ENCODE measurements at places on chromosomes 2 and 18.

- DNase-seq = no peak
Measured at GRCh38 chr2:97664636-97664970, 759 bp upstream of the ACTR1B start.

DNA sequence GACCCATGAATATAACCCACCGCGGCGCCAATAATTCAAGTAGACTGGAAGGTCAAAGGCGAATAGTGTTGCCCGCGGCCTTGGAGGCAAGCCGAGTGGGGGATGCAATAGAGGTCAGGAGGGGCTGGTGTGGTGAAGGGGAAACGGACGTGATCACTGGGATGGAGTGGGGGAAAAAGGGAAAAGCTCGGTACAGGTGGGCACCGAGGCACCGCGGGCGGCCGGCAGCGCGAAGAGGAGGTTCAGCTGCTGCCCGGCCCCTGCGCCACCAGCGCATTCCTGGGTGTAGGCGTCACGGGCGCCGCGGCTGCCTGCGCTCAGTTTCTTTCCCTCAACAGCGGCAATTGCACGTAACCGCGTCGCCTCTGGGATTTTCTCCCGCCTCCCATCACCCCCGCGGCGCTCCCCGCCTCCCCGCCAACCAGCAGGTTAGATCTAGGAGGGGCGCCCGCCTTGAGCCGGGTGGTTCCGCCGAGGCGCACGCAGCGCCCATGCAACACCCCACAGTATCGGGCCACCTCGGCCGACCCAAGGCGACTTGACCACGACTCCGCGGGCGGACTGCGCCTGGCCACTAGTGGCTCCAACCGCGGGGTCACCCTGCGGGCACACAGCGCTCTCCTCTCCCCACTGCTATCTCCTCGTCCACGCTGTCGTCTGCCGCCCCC is 1.5 kb downstream of the RND3 start:
- DNase-seq = peak; percentile 84

DNA sequence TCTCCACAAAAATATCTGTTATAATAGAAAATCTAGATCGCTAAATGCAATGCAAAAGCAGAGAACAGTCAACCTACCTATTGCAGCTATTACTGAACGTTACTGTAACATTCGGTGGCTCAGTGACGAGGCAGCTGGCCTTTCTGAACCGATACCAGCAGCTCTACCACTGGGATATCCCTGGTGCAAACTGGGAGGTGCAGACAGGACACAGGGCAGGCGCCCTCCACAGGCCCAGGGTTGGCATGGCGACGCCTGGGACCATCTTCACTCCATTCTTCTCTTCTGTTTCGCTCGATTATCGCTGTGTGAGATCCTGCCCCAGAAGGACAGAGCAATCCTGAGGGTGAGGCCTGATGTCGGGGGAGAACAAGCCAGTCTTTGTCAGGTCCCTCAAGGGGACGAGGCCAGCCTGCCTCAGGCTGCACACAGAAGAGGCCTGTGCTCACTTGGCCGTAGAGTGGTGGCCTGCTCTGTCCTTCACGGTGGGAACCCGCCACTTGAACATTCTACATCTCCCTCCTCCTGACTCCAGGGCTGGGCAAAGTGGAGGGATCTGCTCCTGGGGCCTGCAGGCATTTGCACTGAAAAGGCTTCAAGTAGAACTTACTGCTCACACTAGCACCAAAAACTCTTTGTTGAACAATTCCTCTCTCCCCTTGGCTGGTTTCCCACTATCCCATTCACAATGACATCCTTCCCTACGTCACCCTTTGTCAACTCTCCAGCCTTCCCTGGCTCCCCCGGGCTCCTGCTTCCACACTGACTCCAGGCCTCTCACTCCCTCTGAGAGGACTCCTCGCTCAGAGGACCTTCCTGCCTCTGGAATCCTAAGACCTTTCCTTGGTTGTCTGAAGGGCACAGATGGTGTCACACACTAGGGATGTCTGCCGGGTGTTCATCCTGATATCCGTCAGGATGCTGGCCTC is 49.7 kb downstream of the CYRIA start:
- no peak for DNase-seq

DNA sequence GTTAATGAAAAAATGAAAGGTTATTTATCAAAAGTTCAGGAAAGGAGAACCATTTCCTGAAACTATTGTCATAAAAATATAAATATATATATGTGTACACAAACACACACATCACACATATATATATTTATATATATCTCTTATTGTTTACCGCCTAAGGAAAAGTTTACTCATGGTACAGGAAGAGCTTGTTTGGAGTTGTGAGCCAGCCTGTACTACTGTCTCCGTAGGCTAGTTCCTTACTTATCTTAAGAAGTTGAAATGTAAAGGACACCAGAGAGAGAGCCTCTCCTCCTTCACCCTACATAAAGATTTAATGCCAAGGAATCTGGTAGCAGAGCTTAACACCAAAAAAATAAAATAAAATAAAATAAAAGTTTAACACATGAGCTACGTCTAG is 19.6 kb downstream of the DSC1 start:
- DNase-seq = no peak

DNA sequence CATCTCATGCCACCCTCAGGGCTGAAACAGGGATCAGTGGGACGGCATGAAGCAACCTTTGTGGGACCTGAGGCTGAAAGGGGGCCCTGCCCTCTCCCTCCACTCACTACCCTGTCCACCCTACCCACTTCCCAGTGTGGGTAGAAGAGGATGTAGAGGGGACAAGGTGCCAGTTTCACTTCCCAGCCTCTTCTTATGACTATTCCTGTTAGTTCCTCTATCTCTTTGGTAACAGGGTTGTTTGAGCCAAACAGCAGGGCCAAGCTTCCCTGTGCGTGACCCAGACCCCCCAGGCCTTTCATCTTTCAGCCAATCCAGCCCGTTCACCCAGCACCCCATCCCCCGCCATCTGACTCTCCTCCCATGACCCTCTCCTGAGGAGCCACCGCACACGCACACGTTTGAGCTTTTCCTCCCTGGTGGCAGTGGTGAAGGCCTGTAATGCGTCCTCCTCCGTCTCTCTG is 82.3 kb downstream of the STPG4 start:
- no peak for DNase-seq

GRCh38 chr2:71507476-71507875 is 54.1 kb downstream of the DYSF start:
- no peak for DNase-seq

GRCh38 chr18:27750014-27750413 is 426.9 kb downstream of the CDH2 start:
- peak; percentile 65 for DNase-seq

DNA sequence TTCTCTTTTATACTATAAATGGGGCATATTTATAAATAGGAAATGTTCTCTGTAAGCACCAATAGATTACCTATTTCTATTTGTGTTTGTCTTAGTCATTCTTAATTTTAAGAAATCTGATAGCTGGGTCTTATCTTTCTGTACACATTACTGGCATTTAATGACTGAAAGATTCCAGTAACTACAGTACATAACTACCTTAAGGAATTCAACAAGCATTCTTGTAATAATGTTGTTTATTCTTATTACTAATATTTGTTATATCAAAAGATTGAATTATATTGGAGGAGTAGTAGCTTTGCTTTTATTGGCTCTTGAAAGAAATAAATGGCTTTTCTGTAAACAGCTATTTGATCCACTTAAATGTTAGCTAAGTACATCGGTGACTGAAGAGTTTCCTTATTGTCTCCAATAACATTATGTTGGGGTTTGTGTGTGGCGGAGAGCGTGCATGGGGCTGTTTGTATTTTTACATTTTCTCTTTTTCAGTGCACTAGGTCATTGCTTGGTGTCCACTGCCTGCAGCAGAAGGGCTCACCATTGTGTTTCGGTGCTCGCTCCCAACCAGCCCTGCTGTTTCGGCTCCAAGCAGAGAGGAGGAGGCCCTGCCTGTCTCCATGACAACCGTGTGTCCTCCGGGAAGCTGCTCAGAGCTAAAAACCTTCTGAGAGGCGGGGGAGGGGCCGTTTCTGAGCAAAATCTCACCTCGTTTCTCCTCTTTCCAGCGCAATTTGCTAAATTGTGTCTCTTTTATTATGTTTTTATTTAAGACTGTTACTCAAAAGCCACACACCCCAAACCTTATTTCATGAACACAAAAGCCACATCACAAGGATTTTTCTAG is 112.5 kb upstream of the SLC38A11 start:
- DNase-seq = peak; percentile 83

- DNase-seq = no peak
Measured at GRCh38 chr2:242054881-242055801, 185.6 kb downstream of the RTP5 start.

- peak; percentile 6 for DNase-seq
Measured at GRCh38 chr18:28728891-28729290, 552.0 kb upstream of the CDH2 start.

DNA sequence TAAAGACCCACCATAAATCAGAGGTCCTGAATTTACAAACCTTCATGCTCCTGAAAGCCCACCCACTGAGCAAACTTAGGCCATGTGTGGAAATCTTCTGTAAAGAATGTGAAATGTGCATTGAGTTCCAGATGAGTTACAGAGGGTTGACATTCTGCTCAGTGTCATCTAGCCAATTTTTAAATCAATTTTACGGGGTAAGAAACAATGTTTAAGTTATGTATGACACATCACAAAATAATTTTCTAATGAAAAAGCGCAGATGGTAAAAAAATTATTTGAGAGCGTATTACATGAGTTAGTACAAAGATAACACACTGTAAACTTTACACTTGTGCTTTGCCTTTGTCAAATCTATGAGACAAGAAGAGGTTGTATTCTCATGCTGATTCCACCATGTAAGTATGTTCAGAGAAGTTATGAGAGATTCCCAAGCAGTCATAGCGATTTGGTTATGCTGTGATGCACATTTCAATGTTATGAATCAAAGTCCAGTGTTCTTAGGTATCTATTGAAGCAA is 446.3 kb downstream of the ADCYAP1 start:
- peak; percentile 43 for DNase-seq

GRCh38 chr2:212770240-212770639 is 231.6 kb upstream of the ERBB4 start:
- no peak for DNase-seq

- no peak for DNase-seq
Measured at GRCh38 chr2:76406134-76406855, 695.6 kb upstream of the GCFC2 start.

DNA sequence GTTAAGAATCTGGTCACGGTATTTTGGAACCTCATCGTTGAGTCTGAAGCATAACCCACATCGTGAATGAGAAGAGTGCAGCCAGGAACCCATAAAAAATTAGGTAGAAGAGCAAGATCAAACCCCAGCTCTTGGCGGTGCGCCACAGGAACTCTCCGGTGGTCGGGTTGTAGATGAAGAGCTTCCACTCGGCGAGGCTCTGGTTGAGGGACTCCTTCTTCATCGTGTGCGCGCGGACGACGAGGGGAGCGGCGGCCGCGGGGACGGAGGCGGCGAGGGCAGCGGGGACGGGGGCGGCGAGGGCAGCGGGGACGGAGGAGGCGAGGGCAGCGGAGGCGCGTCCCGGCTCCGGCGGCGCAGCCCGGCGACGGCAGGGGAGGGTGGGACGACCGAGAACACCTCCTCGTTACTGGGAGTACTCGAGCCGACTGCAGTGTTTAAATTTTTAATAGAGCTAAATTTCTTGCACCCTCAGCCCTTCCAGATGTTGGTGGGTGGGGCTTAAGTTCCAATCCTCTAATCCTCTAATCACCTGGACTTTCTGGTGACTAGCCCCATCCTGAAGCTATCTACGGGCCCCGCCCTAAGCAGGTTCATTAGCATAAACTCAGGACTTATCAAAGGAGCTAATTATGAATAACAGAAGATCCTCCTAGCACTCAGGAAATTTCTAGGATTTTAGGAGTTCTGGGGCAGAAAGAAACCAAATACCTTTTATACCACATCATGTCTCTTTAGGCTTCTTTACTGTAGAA is 20.4 kb upstream of the PAPOLG start:
- peak; percentile 14 for DNase-seq

DNA sequence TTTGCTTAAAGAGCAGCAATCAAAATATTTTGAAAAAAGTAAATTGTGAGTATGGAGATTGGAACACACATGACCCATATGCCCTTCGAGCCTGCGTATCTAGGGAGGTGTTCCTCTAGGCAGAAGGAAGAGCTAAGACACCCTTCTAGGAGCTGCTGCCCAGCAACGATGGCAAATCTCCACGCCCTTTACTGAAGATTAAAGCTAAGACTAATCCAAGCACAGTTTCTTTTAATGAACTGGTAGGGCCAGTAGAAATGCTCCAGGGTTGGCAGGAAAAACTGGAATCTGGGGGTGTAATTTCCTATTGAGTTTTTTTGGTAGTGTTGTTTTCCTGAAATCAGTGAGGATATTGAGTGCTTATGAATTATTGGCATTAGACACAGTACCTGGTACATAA is 712 bp upstream of the SERPINB13 start:
- no peak for DNase-seq

DNA sequence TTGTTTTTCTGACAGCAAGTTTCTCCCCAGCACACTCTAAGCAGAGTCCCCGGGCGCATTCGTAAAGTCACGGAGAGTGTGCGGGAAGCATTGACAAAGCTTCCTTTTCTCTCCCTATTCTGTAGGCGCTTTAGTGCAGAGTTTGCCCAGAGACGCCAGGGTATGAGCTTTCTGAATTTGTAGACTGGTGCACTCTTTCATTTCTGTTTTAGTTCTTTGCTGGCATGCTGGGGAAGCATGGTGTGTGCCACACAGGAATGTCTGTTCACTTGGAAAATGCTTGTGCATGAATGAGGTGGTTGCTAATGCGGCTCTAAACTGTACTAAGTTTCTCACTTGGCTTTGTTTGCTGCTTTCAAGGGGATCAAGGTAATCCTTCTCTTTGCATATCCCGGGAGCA is 102.6 kb downstream of the RTN4 start:
- no peak for DNase-seq

- DNase-seq = peak; percentile 42
Measured at GRCh38 chr2:33207151-33207740, 260.5 kb downstream of the LTBP1 start.

DNA sequence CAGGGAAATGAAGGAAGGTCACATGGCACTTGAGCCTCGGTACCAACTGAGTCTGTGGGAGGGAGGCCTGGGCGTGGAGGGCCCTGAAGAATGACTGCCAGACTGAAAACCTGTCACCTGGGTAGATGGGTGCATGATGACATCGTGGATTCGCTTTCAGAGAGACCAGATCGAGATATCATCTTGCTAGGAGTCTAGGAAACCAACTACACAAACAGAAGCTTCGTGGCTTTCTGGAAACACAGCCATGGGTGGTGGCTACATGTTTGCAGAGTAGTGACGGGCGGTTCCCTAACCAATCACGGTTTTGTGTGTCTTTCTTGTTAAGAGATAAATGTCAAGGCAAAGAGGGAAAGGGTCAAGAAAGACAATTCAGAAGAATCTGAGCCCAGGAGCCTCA is 155.0 kb downstream of the EIPR1 start:
- DNase-seq = no peak

DNA sequence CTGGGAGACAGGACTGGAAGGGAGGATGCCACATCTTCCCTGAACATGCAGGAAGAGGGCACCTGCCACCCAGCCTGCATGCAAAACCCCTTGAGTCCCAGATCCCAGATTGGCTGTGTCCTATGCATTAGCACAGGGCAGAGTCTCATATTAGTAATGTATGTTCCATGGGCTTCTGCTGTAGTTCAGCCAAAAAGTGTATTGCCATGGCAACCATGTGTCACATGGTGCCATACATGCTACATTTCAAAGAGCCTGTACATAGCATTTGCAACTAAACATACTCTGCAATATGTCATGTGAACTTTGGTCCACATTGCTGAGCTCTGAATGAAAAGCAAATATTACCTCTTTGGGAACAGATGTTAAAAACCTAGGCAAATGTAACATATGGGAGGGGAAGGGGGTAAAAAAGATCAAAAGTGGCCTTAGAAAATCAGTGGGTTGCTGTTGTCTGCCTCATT is 78.4 kb downstream of the DPP4 start:
- peak; percentile 23 for DNase-seq

- DNase-seq = no peak
Measured at GRCh38 chr18:63160172-63160995, 159.2 kb downstream of the BCL2 start.
